ENCODE measurements at places on chromosomes 11 and 22. TPM values are rescaled to one million over a fixed set of nuclear protein-coding genes. Genes with fewer than 3 reads are reported as not detected.

The PTPRCAP gene
- total RNA-seq = 0.32 TPM

GRCh38 chr22:28017859-28018258 is 98.8 kb upstream of the PITPNB start:
- DNase-seq = no peak

The WNT7B gene
- total RNA-seq = 0.64 TPM

DNA sequence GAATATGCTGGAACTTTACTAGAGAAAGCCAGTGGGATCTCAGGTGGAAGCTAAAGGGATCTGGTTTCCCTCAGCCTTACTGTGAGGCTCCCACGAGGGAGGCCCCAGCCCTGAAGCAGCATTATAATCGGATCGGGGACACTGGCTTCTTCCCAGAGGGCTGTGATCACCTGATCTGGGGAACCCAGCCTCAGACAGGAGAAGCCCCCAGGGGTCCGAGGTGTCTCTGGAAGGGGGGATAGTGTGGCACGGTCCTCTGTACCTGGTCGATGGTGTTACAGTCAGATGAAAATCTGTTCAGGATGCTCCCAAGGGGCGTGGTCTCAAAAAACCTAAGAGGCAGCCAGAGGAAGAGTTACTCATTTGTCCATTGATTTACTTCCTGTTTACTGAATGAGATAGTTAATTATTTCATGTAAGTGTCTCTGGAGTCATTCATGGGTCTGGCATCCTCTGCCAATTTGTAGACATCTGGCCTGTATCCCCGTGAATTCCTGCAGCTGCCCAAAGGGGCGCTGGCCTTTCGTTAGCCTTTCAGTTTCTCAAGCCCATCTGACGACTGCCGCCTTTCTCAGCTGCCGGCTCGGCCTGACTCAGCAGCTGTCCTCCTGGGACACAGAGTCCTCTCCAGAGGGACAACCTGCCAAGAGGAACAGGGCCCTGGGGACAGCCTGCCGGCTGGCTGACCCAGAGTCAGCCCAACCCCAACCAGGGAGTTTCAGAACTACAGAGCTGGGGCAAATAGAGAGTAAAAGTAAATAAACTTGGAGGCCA is 17.0 kb upstream of the KCNJ11 start:
- DNase-seq = peak; percentile 68

DNA sequence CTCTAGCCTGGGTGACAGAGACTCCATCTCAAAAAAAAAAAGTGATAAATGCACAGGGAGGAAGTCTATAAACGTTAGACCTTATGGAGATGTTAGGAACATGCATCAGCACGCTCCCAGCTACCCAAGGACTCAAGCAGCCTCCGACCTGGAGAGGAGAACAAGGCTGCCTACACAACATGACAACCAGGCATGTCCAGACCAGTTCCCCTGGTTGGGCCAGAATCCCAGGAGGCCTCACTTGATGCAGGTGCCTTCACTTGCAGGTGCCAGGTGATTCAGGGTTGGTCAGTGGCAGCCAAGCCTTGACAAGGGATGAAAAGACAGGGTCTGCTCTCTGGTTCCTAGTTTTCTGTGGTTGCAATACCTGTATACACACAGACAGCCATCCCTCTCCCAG is 5.9 kb downstream of the RANGAP1 start:
- no peak for DNase-seq

GRCh38 chr11:94134651-94135512 is 6.2 kb downstream of the PANX1 start:
- DNase-seq = peak; percentile 94
